ENCODE measurements at places on chromosomes 13 and 19.
A peak's percentile ranks its signal among the peaks of the same experiment; 100 is the strongest.

GRCh38 chr13:103134271-103134670, 68.1 kb upstream of the SLC10A2 start:
- no peak for DNase-seq

DNA sequence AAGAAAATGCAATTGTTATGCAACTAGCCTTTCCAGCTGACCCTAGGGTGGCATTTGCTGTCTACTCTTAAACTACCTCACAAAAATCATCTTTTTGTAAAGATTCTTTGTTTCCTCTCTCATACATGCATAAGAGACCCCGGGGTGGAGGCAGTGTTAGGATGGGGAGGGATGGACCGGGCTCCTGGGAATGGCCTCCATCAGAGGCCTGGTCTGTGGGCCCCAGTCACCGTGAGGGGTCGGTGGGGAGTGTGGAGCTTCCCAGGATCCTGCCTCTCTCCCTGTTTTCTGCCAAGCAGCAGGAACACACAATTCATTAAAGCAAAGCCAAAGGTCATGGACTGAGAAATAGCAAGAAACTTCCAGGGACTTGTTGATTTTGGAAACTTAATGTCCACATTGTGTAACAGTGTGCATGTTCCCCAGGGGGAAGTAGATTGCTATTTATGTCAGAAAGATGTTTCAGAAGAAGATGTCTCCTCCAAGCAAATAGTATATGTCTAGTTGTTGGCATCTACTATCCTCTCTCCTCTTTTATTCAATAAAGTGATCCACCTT, 241.4 kb downstream of the ENOX1 start:
- no peak for DNase-seq

DNA sequence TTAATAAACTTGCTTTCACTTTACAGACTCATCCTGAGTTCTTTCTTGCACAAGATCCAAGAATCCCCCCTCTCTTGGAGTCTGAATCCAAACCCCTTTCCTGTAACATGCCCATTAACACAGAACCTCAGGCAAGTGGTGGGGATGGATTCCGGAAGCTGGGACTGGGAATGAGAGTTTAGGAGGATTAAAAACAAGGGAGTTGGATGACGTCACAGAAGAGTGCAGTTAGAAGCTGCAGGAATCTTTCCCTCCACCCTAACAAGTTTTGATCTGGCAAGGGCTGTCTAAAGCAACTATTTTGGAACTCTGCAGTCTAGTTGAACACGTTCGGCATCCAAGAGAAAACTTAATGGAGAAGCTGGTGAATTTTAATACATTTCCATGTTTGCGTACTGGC, 48.2 kb upstream of the PEPD start:
- DNase-seq = no peak

DNA sequence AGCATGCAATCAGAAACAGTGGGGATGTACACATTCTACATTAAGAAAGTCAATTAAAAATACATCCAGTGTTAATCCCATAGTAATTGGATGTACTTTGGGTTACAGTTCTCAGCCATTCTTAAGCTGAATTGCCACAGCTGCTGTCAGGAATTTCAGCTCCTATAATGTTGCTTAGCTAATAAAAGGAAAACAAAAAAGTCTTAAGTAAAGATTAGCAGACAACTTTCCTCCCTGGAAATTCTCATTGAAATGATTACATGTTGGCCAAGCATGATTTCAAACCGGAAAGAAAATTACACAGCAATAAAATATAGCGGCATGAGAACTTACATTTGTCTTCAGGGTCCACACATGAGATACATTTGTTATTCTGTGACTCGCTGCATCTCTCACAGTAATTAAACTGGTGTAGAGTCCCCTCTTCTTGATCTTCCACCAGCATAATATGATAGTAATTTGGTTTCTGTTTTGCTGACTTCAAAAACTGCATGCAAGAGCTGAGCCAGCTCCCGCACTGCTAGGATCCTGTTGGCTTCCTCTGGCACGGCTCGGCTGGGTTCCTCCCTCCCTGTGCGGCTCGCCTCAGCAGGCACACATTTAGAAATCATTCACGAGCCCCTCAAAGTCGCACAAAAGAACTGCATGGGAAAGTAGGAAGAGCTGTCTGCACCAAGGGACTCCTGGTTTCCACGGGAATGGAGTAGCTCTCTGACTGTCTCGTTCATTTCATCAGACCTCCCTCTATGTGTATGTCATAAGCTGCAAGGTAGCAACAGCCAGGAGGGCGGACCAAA, at the start of gene HTR2A:
Gene HTR2A (minus strand): TSS at position 713 of the 797 bp plus-strand sequence. CDS start 1,147 bp downstream, outside the sequence.
- DNase-seq = peak; percentile 18
